Camera-type eye (tissue), 1 donor: ENCODE measurements at places on chromosomes 16 and 17. TPM values are rescaled to one million over a fixed set of nuclear protein-coding genes. Genes with fewer than 3 reads are reported as not detected.

Gene CDK5R1
- total RNA-seq, result 39.2 TPM

Gene PRAC2
- total RNA-seq, result not detected

Gene SMTNL2
- 17.4 TPM for total RNA-seq

Gene TRAPPC1
- 35.0 TPM for total RNA-seq

Gene TRIM16
- total RNA-seq, result 44.8 TPM

Gene CHST5
- 1.6 TPM for total RNA-seq

Gene HID1
- 16.0 TPM for total RNA-seq

Gene ABCC11
- total RNA-seq, result not detected

Gene MRPL10
- 15.6 TPM for total RNA-seq

Gene CCL8
- 0.33 TPM for total RNA-seq

Gene RNF135
- 9.6 TPM for total RNA-seq

Gene SULT1A1
- 22.3 TPM for total RNA-seq

Gene CCL1
- total RNA-seq, result not detected

Gene KRT32
- not detected for total RNA-seq

Gene CTNS
- 13.8 TPM for total RNA-seq

Gene CNTNAP4
- total RNA-seq, result 32.0 TPM

Gene MFSD6L
- 0.44 TPM for total RNA-seq

Gene AIPL1
- total RNA-seq, result 335 TPM

Gene PDILT
- total RNA-seq, result not detected

Gene ASIC2
- 11.5 TPM for total RNA-seq

Gene MAF
- total RNA-seq, result 34.6 TPM

Gene SPN
- 1.3 TPM for total RNA-seq

Gene SOCS1
- total RNA-seq, result 5.0 TPM

Gene MYOCD
- total RNA-seq, result 7.9 TPM

Gene GH2
- total RNA-seq, result not detected

Gene AOC3
- 18.6 TPM for total RNA-seq

Gene KRTAP4-4
- total RNA-seq, result not detected

Gene SLC16A5
- total RNA-seq, result 8.0 TPM

Gene DPEP3
- not detected for total RNA-seq

Gene EXOSC6
- 42.2 TPM for total RNA-seq

Gene ENPP7
- not detected for total RNA-seq

Gene NRN1L
- total RNA-seq, result 5.0 TPM

Gene AKAP1
- 24.7 TPM for total RNA-seq

Gene OTOP3
- total RNA-seq, result not detected

Gene CACNG1
- total RNA-seq, result 0.82 TPM

Gene EPOP
- 1.1 TPM for total RNA-seq

Gene HSD11B2
- total RNA-seq, result 4.3 TPM

Gene GPS2
- 43.4 TPM for total RNA-seq

Gene FBXL20
- total RNA-seq, result 56.0 TPM

Gene LPO
- total RNA-seq, result 0.44 TPM

Gene RNF166
- 15.6 TPM for total RNA-seq

Gene SMIM5
- 3.5 TPM for total RNA-seq

Gene CPHXL
- total RNA-seq, result not detected

Gene C16orf92
- total RNA-seq, result not detected

Gene TBC1D26
- 2.9 TPM for total RNA-seq

Gene KRTAP17-1
- not detected for total RNA-seq

Gene KRTAP9-4
- not detected for total RNA-seq

Gene EDC4
- 72.0 TPM for total RNA-seq

Gene DYNLL2
- 31.6 TPM for total RNA-seq

Gene IGFALS
- 0.55 TPM for total RNA-seq

Gene ATP2C2
- total RNA-seq, result 2.1 TPM

Gene RGS9
- 20.2 TPM for total RNA-seq

Gene APOBR
- total RNA-seq, result 0.60 TPM

Gene PRSS36
- not detected for total RNA-seq

Gene PSMB10
- total RNA-seq, result 10.1 TPM

Gene CCDC154
- 0.49 TPM for total RNA-seq

Gene MIEF2
- 46.4 TPM for total RNA-seq

Gene MILR1
- total RNA-seq, result 2.0 TPM
